ENCODE measurements at places on chromosomes 6 and 20. TPM values are rescaled to one million over a fixed set of nuclear protein-coding genes. Genes with fewer than 3 reads are reported as not detected.

SIRPG gene
- total RNA-seq = not detected

HTR1E gene
- total RNA-seq = not detected

KHDC1L gene
- not detected for total RNA-seq

TRAPPC3L gene
- not detected for total RNA-seq

SAPCD1 gene
- not detected for total RNA-seq

HLA-DPA1 gene
- total RNA-seq = 4.5 TPM

LRRN4 gene
- 16.6 TPM for total RNA-seq

PNPLA1 gene
- not detected for total RNA-seq

ARFGEF3 gene
- total RNA-seq = 8.3 TPM

HFE gene
- 5.5 TPM for total RNA-seq

TFAP2B gene
- total RNA-seq = not detected

MATN4 gene
- not detected for total RNA-seq

NOTCH4 gene
- total RNA-seq = 0.72 TPM

COL12A1 gene
- total RNA-seq = 17.1 TPM

NHLRC1 gene
- 2.3 TPM for total RNA-seq

ME1 gene
- total RNA-seq = 31.1 TPM

LTA gene
- not detected for total RNA-seq

SFTA2 gene
- total RNA-seq = not detected

PTCRA gene
- not detected for total RNA-seq

MC3R gene
- not detected for total RNA-seq

PAX1 gene
- total RNA-seq = not detected

CST9L gene
- total RNA-seq = not detected

LY6G6D gene
- not detected for total RNA-seq

RBM24 gene
- 0.96 TPM for total RNA-seq

TBC1D32 gene
- total RNA-seq = 8.3 TPM

HLA-DOB gene
- 0.72 TPM for total RNA-seq

STMN3 gene
- total RNA-seq = 0.85 TPM

SLC22A3 gene
- 8.0 TPM for total RNA-seq

FOXO3 gene
- 45.5 TPM for total RNA-seq

ROMO1 gene
- 149 TPM for total RNA-seq

MEI4 gene
- total RNA-seq = 0.24 TPM

All from tracheal epithelial cell (primary cell).